ENCODE measurements at places on chromosomes 13 and 19.
A peak's percentile ranks its signal among the peaks of the same experiment; 100 is the strongest.

- DNase-seq, result no peak
Measured at GRCh38 chr19:36222503-36222902, 7.6 kb downstream of the ZNF146 start.

GRCh38 chr19:4647676-4648644 is 8.6 kb downstream of the TNFAIP8L1 start:
- no peak for DNase-seq

DNA sequence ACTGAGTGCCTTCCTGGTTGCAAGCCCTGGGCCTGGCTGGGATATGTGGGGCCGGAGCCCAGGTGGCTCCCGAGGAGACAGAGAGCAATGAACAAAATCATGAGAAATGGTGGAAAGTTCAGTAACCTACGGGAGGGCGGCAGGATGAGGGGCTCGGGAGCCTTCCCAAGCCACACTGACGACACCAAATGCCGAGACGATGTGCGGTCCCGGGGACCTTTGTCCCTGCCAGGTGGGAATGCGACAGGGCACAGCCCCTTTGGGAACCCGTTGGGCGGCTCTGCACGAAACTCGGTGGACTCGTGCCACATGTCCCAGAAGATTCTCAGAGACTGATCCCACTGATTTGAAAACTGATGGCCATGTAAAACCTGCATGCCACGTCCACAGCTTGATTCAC is 11.7 kb upstream of the ZNF14 start:
- no peak for DNase-seq

GRCh38 chr19:647566-648284 is 8.0 kb downstream of the FGF22 start:
- DNase-seq, result no peak

GRCh38 chr19:13150931-13151604 is 857 bp downstream of the IER2 start:
- no peak for DNase-seq

GRCh38 chr13:114087430-114087829 is 45.0 kb downstream of the RASA3 start:
- no peak for DNase-seq

DNA sequence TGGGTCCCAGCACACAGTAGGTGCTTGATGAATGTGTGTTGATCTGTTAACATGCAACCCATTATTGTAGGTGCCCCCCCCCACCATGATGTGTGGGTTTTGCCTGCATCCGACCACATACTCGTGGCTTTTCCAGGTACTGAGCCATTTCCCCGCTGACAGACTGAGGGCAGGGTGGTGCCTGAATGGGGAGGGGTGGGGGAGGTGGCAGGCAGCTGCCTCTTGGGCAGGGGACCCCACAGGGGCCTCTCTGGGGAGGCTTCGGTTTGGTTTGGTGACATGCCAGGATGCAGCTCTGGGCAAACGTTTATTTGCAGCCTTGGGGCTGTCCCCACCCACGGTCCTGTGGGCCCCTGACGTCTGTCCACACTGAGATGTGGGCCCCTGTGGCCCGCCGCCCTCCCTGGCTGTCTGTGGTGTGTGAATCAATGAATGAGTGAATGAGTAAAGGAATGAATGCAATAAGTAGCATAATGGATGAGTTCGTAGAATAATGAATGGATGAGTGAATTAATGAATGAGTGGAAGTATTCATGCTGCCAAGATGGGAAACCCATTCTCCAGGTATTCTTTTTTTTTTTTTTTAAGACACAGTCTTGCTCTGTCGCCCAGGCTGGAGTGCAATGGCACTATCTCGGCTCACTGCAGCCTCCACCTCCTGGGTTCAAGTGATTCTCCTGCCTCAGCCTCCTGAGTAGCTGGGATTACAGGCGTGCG is 9.0 kb upstream of the JUND start:
- DNase-seq, result no peak

GRCh38 chr19:14632286-14632685 is 42.4 kb downstream of the ADGRE3 start:
- DNase-seq, result peak; percentile 56

DNA sequence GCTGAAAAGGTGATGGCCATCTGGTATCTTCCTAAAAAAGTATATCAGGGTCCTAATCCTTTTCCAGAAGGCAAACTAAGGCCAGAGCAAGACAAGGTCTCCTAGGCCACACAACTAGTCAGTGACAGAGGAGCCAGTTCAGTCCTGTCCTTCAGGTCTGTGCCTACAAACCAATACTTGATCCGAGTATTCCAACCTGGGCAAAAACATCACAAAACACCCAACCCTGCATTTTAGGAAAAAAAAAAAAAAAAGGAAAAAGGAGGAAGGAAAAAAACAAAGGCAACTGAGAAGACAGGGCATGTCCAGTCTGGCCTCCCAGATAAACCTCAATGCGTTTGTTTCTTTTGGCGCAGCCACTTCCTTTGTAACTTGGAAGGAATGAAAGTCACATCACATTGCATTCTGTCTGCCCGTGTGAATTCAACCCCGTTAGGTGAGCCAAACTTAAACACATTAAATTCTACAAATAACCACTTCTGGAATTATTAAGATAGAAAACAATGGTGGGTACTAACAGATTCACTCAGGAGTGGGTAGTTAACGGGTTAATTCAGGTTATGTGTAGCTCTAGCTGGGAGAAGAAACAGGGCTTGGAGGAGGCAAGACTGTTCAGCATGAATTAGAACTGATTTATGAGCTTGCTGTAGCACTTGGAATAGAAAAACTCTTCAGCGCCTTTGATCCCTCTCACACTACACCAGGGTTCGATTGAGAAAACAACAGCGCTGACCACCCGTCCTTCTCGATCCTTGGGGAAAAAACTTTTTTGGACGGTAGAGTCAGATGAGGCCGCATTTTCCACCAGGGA is 43.0 kb upstream of the HNRNPA1L2 start:
- DNase-seq, result peak; percentile 51

DNA sequence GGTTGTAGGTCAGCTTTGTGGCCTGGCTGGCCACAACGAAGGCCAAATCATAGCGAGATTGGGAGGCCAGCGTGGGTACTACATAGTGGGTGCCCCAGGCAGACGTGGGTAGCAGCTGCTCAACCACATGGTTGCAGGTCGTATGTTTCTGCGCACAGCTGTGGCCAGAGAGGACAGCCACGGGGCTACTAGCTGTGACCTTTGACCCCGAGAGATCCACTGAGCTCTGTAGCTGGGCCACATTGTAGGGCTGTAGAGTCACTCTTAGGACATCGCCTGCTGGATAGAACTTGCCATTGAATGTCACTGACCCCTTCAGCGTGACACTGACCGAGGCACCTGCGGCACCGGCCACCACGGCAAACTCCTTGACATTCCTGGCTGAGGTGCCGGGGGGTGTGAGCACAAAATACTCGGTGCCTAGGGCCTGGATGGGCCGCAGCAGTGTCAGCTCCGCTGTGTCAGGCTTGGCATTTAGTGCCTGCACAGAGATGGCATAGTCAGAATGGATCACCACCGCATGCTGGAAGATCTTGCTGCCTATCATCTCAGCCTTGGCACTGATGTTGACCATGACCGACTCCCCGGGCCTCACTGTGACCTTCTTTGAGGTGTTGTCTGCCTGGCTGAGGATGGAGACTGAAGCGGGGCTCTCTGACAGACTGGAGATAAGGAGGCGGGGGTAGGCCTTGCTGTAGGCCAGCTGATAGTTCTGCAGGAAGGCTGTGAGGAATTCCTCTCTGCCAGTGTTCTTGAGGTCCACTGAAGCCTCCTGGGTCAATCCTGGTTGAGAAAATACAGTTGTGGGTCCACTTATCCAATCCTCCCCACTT is 6.7 kb downstream of the FCGBP start:
- no peak for DNase-seq

- no peak for DNase-seq
Measured at GRCh38 chr19:35476149-35476548, 14.1 kb downstream of the KRTDAP start.

- DNase-seq, result peak; percentile 11
Measured at GRCh38 chr13:95677564-95678266, 776 bp downstream of the DNAJC3 start.

DNA sequence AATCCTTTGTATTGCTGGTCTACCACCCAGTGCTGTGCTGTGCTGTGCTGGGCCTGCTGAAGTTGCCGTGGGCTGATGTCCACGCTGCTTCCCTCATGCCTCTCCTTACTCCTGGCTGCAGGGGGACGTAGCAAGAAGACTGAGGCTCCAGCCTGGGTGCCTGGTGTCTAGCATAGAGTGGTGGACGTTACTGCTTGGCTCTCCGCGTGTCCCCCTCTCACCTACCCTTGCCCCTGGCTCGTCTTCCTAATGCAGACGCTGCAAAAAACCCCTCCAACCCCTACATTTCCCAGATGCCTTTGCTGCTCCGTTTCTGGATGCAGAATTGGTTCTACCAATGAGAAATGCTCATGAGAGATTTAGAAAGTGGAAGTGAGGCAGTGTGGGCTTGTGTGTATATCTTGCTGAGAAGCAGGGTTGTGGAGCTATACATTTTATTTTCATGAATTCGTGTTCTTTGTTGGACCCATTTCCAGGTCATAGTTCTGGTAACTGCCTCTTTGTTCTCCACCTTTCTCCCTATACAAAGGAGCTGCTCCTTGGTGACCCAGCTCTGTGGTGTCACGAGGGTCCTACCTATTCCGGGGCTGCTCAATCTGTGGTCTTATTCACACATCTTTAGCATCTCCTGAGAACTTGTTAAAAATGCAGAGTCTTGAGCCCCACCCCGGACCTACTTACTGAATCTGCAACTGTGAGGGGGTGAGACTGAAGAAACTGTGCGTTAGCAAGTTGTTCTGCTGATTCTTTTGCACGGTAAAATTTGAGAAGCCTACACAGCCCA is 7.9 kb upstream of the DENND1C start:
- no peak for DNase-seq

Data from HEK293T (cell line).